Astrocyte of the cerebellum (primary cell): ENCODE measurements at places on chromosomes 16 and 17.

- DNase-seq = no peak
Observed at GRCh38 chr16:55861288-55861687, 13.9 kb downstream of the CES5A start.

DNA sequence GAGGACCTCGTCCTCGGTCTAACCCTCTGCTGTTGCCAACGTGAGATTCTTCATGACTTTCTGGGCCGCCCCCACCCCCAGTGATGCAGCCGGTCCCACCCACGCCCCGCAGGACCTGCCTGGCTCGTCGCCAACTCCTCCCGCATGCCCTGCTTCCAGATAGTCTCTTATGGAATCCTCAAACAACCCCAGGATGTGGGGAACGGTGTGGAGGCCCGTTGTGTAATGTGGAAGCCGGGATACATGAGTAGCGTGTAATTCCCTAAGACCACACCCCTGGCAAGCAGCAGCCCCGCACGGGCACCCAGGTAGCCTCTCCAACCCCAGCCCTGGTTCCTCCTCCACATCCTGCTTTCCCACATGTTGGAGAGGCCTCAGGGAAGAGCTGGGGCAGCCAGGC is 275.9 kb downstream of the C16orf95 start:
- no peak for DNase-seq

DNA sequence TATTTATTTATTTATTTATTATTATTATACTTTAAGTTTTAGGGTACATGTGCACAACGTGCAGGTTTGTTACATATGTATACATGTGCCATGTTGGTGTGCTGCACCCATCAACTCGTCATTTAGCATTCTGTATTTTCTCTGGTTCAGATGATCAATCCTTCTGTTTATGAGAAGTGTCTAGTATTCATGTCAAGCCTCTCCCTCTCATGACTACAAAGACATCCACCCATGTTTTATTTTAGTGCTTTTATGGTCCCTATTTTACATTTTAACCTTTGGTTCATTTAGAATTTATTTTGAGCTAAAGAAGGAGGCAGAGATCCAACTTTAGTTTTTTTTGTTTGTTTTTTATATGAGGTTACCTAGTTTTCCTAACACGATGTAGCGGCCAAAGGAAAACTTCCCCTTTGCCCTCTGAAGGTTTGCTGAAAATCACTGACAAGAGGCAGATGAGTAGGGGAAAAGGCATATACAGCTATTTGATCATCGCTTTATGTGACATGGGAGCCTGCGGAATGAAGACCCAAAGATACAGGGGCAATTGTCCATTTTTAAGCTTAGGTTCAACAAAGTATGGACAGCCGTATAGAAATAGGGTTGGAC is 22.4 kb upstream of the AQP8 start:
- DNase-seq = no peak

DNA sequence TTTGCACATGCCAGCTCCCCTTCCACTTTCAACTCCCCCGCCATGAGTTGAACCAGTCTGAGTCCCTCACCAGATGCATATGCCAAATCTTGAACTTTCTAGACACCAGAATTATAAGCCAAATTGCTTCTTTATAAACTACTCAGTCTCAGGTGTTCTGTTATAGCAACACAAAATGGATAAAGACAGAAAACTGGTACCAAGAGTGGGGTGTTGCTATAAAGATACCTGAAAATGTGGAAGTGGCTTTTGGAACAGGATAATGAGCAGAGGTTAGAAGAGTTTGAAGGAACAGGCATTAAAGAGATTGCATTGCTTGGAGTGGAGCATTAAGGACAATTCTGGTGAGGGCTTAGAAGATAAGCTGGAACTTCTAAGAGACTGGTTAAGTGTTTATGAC is 17.2 kb upstream of the CACNG5 start:
- DNase-seq = no peak

- DNase-seq = no peak
Observed at GRCh38 chr17:49931416-49932137, 37.4 kb upstream of the DLX4 start.

GRCh38 chr16:69436896-69437295 is 12.5 kb downstream of the CYB5B start:
- DNase-seq = no peak

DNA sequence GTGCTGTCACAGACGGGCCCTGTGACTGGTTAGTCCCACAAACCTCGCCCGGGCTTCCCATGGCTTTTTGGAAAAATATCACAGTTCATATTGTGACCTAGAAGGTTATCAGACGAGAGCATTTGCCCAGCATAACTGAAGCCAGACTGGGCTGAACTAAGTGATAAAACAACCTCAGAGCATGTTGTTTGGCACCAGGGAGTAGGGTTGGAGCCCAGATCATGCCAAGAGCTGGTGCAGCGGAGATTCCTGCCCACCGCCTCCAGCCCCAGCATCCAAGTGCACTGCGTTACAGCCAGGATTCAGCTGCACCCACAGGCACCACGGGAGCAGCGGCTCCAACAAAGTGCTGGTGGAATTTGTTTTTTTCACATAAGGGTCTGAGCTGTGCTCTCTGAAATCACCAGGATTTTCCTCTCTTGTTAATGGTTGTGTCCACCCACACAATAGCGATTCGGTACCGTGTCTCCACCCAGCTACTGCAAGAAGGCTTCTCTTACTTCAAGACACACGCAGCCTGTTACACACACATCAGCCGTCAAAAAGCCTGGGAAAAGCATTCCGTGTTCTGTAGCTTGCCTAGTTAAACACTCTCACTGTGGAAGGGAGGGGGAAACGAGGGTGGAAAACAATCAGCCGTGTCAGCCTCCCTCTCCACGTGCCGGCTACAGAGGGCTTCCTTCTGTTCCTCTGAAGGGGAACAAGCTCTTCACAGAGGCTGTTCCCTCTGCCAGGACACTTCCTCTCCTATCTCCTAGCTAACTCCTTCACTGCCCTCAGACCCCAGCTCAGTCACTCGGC is 273.8 kb downstream of the C16orf95 start:
- DNase-seq = no peak

DNA sequence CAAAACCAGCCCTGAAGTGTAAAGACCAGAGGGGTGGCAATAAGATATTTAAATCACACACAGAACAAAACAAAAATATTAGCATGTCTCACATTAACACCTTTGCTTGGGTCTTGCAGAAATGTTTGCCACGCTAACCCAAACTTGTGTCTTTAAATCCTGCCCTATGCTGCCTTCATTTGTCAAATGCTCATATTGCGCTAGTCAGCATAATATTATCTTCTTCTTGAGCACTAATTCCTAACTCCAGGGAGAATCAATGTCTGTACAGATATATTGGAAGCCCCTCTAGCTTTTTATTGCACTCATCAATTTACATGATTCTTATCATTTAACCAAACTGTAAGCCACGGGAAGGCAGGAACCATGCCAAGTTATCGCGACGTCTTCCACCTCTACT is 614.8 kb upstream of the SOX9 start:
- no peak for DNase-seq

- no peak for DNase-seq
Observed at GRCh38 chr16:3161235-3162018, 26.6 kb upstream of the OR1F1 start.

DNA sequence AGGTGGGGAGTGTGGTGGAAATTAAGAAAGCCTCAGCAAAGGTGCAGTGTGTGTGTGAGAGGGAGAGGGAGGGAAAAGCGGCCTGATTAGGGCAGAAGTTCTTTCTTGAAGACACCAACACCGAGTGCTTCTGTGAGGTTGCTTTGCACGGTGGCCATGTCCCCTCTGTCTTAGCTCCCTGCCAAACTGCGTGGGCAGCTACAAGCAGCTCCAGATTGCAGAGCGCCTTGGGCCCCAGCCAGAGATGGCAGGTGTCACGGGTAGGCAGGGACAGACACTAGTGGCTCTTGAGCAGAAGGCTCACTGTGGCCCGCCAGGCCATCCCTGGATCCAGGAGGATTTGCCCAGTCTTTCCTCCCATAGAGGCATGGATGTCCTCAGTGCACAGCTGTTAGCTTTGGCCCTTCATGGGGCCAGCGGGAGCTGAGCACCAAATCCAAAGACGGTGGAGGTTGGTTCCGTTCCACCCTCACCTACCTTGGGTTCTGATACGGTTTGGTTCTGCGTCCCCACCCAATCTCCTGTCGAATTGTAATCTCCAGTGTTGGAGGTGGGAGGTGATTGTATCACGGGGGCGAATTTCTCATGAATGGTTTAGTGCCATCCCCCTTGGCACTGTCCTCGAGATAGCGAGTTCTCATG is 21.4 kb downstream of the KIAA0513 start:
- no peak for DNase-seq

DNA sequence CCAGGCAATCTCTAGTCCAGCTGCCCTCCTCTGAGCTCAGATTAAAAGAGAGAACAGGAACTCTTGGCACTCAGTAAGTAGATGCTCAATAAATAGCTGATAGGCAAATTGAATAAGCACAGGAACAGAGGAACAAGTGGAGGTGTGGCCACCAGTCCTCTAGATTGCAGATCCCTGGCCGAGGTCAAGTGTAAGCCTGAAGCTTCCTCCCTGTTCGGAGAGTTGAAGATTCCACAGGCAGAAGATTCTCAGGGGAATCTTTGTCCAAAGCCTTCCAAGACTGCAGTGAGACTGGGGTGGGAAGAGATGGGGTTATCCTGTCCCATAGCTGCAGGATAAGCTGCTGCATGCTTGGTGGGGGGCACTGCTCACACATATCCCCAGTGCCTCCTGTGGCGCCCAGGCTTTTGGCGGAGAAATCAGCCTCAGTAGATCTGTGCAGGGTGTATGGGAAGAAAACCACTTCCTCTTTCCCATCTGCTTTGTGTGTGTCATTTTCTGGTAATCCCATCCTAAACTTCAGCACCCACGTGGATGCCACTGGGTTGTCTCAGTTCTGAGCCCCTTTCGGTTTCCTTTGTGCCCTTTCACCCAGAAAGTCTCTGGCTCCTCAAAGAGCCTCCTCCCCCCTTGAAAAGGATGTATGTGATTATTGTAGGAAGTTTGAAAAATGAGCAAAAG is 12.1 kb downstream of the CD300A start:
- no peak for DNase-seq

DNA sequence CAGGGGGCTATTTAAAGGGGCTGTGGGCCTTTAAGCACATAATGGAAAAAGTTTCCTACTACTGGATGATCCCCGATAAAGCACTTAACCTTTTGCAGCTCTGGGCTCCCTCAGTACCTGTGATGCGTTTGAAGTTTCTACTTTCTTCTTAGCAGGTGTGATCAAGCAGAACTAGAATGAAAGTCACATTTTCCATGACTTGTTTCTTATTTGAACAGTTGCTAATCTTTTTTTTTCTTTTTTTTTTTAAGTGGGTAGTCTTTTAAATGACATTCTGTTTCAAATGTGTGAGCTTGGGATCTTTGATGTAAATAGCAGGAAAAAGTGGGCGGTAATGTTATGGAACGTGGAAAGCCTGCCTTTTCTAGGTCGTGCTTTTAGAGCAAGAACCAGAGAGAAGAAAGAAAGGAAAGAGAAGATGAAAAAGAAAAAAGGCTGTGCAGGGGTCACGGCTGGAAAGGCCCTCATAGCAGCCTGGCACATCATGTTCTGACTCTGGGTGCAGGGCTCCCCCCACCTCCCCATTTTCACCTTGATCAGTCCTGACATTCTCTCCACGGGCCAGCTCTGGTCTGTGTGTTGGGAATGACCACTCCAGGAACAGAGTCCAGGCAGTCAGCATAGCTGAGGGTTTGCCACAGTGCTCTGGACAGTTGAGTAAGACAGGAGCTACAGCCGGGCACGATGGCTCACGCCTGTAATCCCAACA is 150.6 kb downstream of the CLEC16A start:
- no peak for DNase-seq

DNA sequence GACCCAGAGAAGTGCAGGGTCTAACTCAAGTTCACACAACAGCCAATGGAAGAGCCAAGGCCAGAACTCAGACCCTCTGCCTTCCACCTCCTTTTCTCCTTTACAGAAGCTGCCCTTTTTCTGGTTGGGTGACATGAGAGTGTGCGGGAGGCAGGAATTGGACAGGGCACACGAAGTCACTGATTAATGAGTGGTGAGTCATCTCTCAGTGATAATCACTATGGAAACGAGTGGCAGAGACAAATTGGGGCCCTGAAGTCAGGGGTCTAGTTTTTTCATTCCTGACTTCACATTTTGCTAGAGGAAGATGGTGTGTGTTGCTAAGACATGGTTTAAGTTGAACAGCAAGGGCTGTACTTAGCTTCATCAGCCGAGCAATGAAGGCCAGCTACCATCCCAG is 312.7 kb upstream of the CCL2 start:
- no peak for DNase-seq

DNA sequence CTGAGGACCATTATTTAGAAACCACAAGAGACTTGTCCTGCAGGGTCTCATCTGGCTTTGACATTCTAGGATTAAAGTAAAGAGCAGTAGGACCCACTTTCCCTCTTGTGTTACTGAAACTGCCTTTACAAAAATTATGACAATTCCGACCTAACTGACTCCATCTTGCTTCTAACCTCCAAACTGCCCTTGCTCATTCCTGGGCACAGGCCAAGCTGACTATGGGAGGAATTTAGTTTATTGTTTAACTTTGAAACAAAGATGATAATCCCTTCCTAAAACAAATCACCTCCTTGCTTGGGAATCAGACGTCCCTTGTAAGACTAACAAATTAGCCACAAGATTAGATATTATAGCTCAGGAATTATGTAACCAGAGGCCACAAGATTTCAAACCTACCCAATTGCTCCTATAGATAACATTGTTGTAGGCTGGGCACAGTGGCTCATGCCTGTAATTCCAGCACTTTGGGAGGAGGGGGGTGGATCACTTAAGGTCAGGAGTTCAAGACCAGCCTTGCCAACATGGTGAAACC is 87.0 kb upstream of the FBXO47 start:
- DNase-seq = no peak

DNA sequence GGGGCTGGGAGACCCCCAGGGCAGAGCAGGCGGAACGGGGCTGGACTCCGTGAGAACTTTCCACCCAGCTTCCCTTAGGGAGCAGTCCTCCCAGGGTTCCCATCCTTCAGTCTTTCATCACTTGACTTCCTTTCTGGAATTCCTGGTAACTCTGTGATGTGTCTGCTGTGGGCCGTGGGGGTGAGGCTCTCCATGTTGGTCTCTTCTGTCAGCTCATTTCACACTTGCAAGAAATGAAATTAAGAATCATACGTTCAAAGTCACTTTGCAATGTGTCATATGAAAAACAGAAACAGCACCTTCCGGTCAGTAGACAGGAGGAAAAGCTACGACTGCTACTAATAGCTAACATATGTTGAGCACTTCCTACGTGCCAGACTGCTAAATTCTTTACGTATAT is 5.4 kb upstream of the BBS2 start:
- no peak for DNase-seq

- no peak for DNase-seq
Observed at GRCh38 chr17:13484020-13484419, 117.7 kb downstream of the HS3ST3A1 start.

GRCh38 chr17:36667922-36668321 is 66.5 kb downstream of the MRM1 start:
- DNase-seq = no peak

DNA sequence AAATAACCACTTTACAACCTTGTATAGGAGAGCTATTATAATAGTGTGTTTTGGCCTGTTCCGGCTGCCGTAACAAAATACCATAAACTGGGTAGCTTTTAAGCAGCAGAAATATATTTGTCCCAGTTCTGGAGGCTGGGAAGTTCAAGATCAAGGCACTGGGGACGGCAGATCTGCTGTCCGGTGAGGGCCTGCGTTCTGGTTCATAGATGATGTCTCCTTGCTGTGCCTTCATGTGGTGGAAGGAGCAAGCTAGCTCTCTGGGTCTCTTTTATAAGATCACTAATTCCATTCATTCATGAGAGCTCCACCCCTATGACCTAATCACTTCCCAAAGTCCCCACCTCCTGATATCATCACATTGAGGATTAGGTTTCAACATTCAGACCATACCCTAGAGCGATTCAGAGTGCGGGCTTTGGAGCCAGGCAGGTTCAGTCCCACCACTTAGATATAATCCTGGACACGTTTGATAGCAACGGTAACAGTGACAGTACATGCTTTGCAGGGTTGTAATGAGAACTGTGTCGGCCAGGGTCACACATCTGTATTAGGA is 76.2 kb upstream of the ZFHX3 start:
- no peak for DNase-seq
